ENCODE measurements at places on chromosomes 3 and 15.

DNA sequence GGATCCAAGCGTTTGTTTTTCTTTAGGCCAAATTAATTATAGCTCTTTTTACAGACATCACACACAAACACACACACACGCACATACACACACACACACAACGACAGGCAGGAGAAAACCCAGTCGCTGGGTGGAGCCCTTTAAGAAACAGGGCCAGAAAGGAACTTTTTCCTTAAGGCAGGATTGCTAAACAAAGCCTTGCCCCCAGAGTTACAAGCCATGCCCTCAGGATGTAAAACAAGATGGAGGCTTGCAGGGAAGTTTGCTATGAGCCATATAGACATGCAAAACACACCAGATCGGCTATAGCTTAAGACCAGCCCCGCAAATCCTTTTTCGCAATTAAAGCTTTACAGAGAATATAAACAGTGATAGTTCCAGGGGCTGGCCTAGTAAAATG, 16.3 kb upstream of the IQCF2 start:
- no peak for DNase-seq

DNA sequence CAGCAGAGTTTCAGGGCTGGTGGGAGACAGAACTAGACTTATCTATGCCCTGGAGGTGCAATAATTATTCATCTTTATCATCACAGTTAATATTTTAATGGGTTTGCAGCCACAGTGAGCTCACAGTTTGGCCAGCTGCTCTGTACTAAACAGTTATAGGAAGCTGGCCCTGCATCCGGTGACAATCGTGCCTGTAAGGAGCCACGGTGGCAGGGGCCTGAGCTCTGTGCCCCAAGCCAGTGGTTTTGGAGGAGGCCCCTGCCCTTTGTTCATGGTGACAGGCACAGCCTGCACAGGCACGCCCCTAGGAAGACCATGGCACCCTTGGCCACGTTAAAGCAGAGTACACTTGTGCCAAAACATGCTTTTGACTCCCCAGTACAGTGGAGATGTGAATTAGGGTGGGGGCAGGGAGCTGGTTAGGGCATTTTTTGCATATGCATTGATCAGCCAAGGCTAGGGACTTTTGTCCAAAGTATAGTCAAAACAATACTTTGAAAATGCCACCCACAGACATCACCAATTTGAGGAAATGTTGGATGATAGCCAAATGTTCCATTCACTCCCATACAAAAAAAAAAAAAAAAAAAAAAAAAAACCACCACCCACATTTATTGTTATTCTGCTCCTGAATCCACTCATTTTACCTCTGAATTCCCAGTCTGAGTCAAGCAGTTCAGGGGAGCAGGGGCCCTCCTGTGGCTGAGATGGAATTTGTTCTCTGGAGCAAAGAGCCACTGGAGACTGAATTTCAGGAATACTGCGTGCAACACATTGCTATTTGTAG, 3.4 kb upstream of the RFTN1 start:
- no peak for DNase-seq

- no peak for DNase-seq
Measured at GRCh38 chr3:195867631-195868335, 40.6 kb downstream of the TNK2 start.

DNA sequence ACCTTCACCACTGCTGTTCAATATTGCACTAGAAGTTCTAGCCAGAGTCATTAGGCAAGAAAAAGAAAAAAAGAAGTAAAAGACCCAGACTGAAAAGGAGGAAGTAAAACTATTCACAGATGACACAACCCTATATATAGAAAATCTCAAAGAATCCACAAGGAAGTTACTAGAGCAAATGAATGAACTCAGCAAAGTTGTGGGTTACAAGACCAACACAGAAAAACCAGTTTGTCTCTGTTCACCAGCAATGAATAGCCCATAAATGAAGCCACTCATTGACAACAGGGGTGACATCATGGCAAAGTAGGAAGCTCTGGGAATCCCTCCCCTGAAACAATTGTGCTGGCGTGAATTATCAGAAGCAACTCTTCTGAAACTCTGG, 4.6 kb downstream of the CFAP100 start:
- DNase-seq: no peak

DNA sequence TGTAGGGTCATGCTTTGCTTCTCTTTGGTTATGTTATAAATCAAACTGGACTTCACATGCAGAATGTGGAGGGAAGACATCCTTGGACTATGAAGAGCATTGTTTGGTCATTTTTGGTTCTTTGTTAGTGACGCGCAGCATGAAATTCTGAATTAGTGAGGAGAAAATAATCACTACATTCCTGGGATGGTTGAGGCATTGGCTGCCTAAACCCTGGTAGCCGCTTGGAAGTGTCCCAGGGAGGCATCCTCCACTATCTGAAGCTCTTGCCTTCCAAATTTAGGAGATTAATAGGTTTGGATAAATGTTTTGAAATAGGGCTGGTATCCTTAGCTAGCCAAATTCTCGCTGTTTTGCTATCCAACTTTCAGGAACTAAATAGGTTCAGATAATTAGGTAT, 96.2 kb downstream of the CLSTN2 start:
- no peak for DNase-seq

- no peak for DNase-seq
Measured at GRCh38 chr15:42275780-42276391, 2.7 kb upstream of the TMEM87A start.

DNA sequence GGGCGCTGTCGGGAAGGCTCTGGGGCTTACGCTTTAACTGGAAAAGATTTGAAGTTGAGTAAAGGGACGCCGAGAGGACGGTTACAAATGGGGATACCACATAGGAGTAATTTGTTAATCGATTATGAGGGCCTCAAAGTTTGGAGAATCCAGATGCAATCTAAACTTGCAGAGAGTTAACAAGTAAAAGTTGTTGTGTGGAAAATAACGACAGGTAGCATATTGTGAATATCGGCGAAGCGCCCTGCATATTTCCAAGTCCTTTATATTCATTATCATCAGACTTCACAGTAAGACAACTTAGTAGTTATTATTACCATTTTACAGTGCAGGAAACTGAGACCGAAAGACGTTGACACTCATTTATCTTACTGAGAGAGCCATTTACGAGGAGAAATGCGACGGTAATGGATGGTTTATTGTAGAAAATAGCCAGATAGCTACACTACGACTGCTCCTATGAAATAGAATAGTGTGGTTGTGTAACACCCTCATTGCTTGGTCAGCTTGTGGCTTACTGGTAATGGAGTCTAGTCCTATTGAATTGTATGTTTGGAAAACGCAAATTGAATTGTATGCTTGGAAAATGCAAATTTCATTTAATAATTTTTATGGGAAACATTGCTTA, 700 bp downstream of the MKRN2 start:
- no peak for DNase-seq

DNA sequence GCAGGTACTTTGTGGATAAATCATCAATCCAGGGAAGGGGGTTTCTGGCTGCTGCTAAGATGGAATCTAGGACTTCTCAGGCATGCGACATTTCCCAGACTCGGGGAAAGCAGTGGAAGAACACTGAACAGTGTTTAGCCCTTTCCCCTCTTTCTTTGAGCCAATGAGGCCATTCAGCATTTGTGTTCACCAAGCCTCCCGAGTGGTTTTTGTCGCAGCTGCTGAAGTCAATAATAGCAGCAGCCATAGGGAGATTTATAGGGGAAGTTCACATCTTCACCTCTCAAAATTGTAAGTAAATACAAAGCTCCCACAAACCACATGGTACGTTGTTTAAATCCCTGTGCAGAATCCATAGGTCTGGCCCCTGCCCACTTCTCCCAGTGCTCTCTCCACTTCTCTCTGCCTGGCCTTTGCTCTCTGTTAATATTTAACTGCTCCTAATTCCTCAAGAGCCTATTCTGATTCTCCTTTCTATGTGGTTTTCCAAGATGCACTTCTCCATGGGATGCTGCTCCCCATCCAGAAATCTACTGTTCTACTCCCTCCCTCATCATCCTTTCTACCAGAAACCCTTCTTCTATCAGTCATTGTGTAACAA, 230.7 kb downstream of the SHQ1 start:
- no peak for DNase-seq
